ENCODE measurements at places on chromosomes 2 and 18. TPM values are rescaled to one million over a fixed set of nuclear protein-coding genes. Genes with fewer than 3 reads are reported as not detected.

Gene GNLY
- 0.08 TPM for total RNA-seq

Gene BIN1
- total RNA-seq: 30.7 TPM

Gene CENPA
- total RNA-seq: 52.2 TPM

Gene METAP1D
- total RNA-seq: 3.0 TPM

Gene RFTN2
- not detected for total RNA-seq

Gene PKP4
- total RNA-seq: 36.8 TPM

Gene BBS5
- total RNA-seq: 5.4 TPM

Gene MAP4K3
- 26.2 TPM for total RNA-seq

Gene KCNK3
- total RNA-seq: 0.94 TPM

Gene KCNE4
- 0.64 TPM for total RNA-seq

Gene PRKAG3
- not detected for total RNA-seq

Gene DOK6
- total RNA-seq: not detected

Gene DPYSL5
- 5.2 TPM for total RNA-seq

Gene FZD7
- 5.6 TPM for total RNA-seq

Gene FOSL2
- 83.9 TPM for total RNA-seq

Gene SERPINB4
- total RNA-seq: 0.15 TPM

Gene LRPPRC
- total RNA-seq: 92.9 TPM
